ENCODE measurements at places on chromosomes 12 and 14.

- no peak for DNase-seq
These were observed 167.1 kb downstream of the APAF1 start for GRCh38 chr12:98812225-98812624.

GRCh38 chr12:105158876-105159275 lies 51.3 kb downstream of the WASHC4 start:
- no peak for DNase-seq

GRCh38 chr12:49971141-49971540 lies 1.6 kb upstream of the AQP6 start:
- DNase-seq, result no peak

- DNase-seq, result no peak
These were observed 12.3 kb upstream of the YBX3 start for GRCh38 chr12:10735428-10735827.

GRCh38 chr12:40314927-40315326 lies 90.1 kb downstream of the LRRK2 start:
- no peak for DNase-seq

DNA sequence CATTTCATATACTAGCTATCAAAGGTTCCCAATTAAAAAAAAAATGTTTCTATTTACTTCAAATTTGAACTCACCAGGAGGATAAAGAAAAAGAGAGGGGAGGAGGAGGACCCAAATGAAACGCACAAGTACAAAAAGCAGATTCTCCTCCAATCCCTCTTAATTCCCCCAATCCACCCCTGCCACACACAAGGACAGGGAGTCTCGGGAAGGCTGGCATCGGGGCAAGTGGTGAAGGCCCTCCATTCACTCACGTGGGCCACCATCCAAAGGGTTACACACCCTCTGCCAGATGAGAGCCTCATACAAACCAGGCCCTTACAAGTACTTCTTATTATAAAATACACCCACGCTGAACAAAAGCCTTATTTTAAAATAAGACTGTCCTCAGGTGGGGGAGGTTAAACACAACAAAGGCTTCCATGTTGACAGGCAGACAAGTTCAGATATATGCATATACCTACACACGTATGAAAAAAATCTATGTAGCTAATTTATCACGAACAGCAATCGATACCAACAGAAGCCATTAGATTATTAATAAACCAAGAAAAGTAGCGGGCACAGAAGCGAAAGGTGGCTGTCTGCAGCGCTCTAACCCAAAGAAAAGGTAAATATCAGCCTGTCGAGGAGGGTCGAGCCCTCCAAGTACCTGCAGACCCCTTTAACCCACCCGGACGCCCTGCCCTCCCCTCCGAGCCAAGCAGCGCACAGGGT lies 1.5 kb downstream of the ATP2B1 start:
- no peak for DNase-seq

DNA sequence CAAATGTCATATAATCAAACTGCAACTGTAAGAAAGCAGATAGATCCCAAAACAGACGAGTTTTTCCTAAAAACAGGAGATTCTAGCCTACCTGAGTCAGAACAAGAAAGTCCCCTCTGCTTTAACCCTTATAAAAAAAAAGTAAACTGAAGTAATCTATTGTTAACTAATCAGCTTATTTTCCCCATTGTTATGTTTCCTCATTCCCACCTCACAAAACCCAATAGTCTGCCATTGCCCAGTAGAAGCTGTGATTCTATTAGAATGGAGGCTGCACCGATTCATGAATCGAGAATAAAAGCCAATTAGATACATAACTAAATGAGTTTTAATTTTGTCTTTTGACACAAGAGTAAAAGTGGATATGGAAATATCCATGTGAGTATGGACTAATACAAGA lies 115.4 kb downstream of the MED13L start:
- no peak for DNase-seq
